ENCODE measurements at places on chromosomes 7 and 10.

DNA sequence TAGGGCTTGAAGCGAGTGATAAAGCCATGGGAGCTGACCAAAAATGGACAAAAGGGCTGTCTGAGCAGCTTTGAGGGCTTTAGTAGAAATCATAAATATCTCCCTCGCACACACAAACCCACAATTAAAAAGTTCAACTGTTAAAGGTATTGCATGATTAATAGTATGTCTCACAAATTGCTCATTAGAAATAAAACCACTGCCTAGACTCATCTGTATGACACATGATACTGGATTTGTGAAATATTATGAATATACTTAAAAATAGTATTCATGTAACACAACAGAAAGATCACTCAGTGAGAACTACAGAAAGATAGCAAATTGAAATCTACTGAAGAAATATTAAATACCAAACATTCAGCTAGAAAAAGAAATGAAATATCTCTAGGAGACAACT lies 11.9 kb upstream of the PTPN12 start:
- no peak for DNase-seq

DNA sequence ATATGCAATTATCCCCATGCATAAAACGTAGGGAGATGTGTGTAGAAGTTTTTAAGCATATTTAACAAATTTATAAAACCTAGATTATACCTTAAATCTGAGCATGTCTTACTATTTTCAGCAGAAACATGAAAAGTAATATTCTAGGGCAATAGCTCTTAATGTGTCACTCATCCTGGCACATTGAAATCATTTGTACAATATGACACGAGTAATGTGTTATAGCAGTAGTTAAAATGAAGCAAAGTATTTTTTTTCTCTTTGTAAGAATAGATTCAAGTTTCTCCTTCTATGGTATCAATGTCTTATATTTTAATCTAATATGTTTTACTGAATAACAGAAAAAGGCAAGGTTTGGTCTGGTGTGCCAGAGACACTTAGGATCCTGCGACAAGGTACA lies 274.9 kb upstream of the PLXDC2 start:
- no peak for DNase-seq

- no peak for DNase-seq
These were observed 79.2 kb downstream of the C7orf25 start for GRCh38 chr7:42832667-42833066.

DNA sequence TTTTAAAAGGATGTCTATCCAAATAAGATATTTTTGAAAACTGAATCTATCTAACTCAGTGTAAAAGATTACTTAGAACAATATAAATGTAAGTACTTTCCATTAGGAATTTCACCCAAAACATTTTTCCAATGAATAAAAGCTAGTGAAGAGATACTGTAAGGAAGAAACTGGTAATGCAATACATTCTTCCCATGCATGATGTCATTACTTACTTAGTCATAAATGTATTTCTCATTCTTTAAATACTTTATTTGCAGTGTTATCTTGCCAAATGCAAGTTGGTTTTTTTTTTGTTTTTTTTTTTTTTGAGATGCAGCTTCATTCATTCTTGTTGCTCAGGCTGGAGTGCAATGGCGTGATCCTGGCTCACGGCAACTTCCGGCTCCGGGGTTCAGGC lies 265.6 kb downstream of the PHF14 start:
- no peak for DNase-seq

- peak; percentile 71 for DNase-seq
These were observed 118.6 kb upstream of the BTBD16 start for GRCh38 chr10:122152544-122152943.

GRCh38 chr10:43084812-43085211 lies 7.9 kb downstream of the RET start:
- DNase-seq = no peak

GRCh38 chr10:11261687-11262493 lies 244.2 kb downstream of the CELF2 start:
- DNase-seq = peak; percentile 45

GRCh38 chr10:30687698-30688213 lies 58.2 kb upstream of the LYZL2 start:
- DNase-seq = peak; percentile 65

DNA sequence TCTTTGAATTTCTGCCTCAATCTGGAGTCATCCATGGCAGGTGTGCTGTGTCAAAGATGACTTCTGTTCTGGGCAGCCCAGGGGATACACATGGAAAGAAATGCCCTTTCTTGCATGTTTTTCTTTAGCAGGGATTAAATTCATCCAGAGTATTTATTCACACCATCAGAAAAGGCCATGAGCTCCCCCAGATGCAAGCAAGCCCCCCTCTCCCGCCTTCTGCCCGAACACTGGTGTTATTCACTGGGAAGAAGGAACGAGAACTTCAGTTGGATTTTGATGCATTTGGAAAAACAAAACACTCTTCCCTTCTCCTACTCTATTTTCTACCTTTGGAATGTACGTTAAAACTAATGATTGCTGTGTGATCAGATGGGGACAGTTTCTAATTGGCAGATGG lies 1.4 kb downstream of the PLPP4 start:
- no peak for DNase-seq

DNA sequence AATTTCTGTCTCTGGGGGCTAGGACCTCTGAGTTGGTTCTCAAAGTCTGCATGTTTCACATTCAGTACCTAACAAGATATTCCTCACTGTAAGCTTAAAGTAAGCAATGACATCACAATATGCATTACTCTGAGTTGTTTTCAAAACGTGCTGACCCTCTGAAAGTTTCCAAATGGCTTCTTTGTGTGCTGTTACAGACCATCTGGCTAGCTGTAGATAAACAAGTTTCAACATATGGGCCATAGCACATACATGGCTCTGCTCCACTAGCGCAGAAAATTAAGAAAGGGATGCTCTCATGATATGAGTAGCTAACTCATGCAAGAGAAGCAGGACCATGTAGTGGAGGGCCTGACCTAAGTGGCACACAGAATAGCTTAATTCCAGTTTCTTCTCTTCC lies 119.0 kb downstream of the HTR7 start:
- DNase-seq = peak; percentile 5

GRCh38 chr10:132701846-132702190 lies 84.1 kb downstream of the NKX6-2 start:
- DNase-seq = no peak

GRCh38 chr7:138092486-138093028 lies 16.3 kb downstream of the AKR1D1 start:
- DNase-seq = no peak

DNA sequence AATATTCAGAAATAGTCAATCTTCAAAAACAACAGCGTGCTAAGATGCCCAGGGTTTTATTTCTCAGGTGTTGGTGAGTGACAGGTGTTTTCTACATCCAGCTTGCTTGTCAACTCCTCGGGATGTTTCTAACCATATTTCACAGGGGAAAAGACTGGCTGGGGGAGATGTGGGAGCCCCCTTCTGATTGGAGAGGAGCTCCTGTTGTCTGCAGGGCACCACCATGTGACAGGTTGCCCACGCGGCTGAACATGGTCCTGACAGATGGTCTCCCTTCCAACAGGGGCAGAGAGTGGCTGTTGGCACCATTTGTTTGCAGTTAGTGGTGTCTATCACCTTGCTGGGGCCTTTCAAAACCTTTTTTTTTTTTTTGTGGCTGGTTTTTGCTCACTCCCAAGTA lies 16.5 kb upstream of the GPR26 start:
- no peak for DNase-seq

DNA sequence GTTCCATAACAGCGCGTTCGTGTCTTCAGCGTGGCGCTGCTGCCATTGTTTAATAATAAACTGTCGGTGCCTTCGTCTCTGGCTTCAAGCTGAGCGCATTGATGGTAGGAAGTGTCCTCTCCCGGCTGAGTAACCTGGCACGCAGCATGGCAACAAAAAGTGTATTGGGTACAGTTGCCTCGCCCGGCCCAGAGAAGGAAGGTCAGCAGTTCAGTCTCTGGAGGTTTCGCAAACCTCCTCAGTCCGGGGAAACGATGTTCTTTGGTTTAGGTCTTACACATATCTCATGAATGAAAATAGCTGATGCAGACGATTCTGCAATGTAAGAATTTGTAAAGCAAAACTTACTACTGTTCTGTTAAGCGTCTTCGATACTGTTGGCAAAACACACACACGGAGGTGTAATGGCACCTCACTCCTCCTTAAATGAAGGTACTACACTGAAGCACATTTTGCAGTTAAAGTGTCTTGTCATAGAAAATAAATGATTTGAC lies 739 bp upstream of the CCDC186 start:
- no peak for DNase-seq

DNA sequence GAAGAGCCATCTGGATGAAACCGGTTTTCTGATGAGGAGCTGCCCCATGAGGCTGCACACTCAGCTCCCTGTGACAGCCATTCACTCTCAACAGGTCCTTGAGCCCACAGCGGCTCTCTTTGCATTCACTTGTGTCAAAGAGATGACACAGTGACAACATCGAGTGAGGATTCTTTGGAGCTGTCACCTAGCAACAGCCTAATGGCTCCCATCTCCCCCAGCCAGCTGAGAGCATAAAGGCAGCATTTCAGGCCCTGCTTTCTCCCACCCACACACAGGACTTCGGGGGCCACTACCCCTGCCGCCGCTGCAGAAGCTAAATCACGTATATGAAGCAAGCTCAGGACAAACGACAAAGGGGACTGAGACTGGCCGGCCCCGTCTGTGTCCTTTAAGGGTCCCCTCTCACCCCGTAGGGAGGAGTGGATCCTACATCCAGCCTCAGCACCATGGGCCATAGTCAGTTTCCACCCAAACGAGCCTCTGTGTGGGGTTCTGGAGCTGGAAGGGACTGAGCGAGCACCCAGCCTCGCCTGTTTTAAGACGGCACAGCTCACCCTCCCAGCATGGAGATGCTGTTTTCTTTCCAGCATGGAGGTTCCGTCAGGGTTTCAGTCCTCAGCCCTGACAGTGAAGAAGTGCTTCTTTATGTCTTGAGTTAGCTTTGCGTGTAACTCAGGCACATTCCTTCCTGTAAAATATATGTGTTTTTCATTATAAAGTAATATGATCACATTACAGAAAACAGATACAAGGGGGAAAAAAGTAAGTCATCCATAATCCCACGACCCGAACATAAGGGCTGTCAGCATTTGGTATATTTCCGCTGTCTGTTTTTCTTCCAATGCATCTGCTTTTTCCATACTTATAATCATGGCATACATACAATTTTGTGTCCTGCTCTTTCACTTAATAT lies 4.9 kb downstream of the CPA4 start:
- peak; percentile 89 for DNase-seq

- no peak for DNase-seq
These were observed 23.8 kb upstream of the PTTG1IP2 start for GRCh38 chr7:90445633-90446032.

DNA sequence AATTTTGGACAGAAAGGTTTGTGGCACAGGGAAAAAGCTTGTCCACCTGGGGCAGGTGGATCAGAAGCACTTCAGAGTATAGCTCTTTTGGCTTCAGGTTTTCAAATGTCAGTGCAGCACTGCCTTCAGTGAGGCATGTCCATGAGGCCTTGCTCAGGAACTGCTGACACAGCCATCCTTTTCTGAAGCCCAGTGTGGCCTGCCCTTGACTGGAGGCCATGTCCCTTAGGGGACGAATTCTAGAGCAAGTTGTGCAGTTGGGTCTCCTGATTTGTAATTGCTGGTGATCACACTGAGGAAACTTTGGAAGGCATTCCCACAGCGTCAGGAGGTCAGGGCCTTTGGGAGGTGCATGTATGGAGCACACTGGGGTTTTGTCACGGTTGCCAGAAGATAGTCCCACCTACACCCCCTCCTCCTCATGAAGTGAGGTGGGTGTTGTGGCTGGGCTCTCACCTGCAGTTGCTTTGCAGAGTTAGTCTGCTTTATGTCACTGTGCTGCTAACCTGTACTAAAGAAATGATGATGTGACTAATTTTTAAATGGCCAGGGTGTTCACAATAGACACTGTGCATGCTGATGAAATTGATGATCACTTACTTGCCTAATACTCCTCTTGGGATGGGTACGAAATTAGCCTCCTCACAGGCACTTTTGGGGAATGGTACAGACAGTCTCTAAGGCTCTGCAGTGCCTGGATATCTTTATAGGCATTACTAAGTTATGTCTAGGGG lies 41.7 kb downstream of the OGDH start:
- DNase-seq = no peak

DNA sequence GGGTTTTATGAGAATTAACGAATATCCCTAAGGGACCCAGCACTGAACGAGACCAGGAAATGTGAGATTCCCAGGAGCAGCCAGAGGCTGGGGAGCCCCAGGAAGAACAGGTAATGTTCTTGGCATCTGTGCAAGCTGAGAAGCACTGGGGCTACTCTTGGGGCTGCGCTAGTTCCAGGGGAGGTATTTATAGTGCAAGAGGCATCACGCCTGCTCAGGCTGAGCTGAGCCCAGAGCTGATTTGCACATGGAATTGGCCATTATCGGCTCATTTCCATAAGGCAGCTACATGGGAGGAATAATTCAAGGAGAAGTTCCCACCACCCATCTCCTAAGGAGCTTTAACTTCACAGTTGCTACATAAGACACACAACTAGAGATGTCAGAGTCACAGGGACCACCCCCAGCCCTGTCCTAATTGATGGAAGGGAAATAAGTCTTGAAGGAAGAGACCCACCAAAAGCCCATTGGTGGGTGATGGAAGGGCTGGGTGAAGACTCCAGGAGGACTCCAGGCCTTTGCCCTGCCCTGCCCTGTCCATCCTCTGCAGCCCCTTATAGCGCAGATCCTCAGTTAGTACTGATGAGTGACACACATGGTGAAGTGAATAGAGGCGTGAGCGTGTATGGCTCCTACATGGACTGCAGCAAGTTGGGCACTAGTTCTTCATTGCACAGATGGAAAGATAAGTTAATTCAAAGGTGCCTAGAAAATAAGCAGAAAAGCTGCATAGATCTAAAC lies 178.9 kb downstream of the GRID1 start:
- no peak for DNase-seq

DNA sequence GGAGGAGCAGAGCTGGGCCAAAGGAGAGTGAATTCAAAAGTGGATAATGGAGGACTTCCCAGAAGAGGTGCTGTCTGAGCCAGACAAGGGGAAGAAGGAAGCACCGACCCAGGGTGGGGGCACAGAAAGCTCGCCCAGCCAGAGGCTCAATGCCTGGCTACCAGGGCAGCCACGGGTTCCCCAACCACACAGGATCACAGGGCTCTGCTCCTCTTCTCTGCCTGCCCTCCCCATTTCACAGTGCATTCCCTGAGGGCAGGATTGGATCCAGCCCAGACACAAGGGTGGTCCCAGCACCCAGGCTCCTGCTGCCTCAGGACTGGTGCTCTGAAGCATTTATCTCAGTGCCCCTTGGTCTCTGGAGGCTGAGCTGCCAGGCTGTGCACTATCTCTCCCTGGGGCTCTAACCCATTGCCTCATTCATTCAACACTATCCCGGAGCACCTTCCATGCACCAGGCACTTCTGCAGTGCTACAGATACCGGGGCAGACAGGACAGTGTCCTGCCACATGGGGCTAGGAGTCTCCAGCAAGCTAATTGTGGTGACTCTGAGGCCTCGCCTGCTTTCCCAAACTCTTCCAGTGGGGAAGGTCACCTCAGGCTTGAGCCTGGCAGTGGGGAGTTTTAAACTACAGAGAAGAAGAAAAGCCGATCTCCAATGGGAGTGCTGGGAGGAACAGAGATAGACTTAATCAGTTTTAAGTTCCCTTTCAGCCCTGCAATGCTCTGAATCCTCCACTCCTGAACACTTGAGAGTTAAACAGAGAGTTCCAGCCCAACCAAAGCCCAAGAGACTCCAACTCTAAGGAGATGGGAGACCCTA lies 201.8 kb upstream of the ZMIZ1 start:
- DNase-seq = no peak

- DNase-seq = no peak
These were observed 32.3 kb upstream of the DNAJB12 start for GRCh38 chr10:72386916-72387586.

GRCh38 chr10:63227207-63227895 lies 94.2 kb downstream of the NRBF2 start:
- DNase-seq = no peak

Data from brain (organoid and tissue), 16 donors.